ENCODE measurements at places on chromosomes 5 and 9. TPM values are rescaled to one million over a fixed set of nuclear protein-coding genes. Genes with fewer than 3 reads are reported as not detected.

GRCh38 chr5:148951612-148952011, 111.2 kb downstream of the SH3TC2 start:
- DNase-seq, result no peak

- no peak for DNase-seq
Measured at GRCh38 chr9:9612270-9612669, 1000.5 kb downstream of the PTPRD start.

DNA sequence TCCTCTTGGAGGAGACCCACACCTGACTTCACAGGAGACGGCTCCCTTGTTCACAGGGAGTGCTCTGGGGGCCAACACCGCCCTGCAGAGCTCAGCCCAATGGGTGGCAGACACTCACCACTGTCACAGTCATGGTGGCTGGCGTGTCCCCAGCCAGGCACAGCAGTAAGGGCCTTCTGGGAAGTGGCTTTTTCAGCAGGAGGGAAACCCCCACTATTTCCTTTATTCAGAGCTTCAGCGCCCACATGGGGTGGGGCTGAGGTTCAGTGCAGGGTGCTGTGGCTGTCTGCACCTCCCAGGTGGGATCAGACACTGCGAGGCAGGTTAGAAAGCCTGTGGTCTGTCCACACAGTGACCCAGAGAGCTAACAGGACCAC, 3.6 kb upstream of the SNAPC4 start:
- DNase-seq, result no peak

DNA sequence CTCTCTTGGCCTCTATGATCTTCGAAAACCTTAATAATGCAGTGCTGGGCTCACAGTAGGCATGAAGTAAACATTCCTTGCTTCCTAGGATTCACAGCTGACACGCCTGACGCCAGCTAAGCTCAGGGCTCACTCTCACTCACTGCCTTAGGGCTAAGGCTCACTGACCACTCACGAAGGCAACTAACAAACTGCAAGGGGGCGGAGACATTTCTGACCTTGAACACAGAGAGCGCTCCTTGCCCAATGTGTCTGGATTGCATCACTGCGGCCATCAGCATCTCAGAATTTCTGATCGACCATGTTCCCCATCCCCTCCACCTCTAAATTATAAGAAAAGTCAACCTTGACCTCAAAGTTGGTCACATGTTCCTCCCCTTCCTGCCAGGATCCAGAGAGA, 372.6 kb downstream of the EBF1 start:
- no peak for DNase-seq

GRCh38 chr5:152864991-152865390, 459.9 kb upstream of the NMUR2 start:
- DNase-seq, result no peak

GRCh38 chr9:133869674-133870405, 122.3 kb downstream of the VAV2 start:
- no peak for DNase-seq

DNA sequence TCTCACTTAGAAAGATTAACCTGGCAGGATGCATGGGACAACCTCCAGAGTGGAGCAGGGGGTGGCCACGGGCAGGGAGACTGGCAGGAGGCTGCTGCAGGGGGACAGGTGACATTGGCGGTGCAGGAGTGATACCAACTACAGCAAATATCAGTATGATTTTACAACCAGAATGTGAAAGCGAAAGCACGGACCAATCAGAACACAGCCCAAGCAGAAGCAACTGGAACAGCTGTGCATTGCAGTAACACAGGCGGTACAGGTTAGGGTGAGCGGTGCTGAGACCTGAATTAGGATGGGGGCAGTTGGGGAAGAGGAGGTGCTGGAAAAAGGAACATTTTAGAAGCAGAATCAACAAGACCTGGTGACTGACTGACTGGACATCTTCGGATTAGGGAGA, 29.3 kb downstream of the POLR1E start:
- no peak for DNase-seq

GRCh38 chr9:116212986-116213692, 59.5 kb downstream of the PAPPA start:
- no peak for DNase-seq

DNA sequence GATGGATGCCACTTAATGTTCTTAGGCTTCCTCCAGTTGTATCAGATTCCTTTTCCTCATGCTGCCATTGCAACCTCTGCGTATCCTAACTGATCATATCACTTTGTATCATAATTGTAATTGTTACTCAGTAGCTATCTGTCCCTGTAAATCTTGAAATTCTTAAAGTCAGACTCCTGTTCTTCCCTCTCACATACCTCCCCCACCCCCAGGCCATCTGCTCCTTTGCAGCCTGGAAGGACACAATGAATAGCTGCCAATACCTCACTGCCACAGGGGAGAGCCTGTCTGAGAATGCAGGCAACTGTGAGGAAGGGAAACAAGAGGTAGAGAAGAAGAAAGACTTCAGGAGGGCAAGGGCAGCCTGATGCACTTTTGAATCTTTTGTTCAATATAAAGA, 228.5 kb downstream of the ENC1 start:
- DNase-seq, result no peak

GRCh38 chr5:41465493-41466171, 44.8 kb downstream of the PLCXD3 start:
- DNase-seq, result no peak

DNA sequence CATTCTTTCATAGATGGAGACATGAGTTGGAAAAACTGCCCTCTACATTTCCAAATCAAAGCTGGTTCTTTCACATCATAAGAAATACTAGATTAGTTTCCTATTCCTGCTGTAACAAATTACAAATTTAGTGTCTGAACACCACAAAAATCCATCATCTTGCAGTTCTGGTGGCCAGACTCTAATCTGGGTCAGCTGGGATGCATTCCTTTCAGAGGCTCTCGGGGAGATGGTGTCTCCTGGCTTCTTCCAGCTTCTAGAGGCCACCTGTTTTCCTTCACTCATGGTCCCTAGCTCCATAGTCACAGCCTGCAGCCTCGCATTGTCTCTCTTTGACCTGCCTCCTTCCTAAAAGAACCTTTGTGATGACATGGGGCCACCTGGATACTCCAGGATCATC, 65.2 kb downstream of the RETREG1 start:
- DNase-seq, result no peak

DNA sequence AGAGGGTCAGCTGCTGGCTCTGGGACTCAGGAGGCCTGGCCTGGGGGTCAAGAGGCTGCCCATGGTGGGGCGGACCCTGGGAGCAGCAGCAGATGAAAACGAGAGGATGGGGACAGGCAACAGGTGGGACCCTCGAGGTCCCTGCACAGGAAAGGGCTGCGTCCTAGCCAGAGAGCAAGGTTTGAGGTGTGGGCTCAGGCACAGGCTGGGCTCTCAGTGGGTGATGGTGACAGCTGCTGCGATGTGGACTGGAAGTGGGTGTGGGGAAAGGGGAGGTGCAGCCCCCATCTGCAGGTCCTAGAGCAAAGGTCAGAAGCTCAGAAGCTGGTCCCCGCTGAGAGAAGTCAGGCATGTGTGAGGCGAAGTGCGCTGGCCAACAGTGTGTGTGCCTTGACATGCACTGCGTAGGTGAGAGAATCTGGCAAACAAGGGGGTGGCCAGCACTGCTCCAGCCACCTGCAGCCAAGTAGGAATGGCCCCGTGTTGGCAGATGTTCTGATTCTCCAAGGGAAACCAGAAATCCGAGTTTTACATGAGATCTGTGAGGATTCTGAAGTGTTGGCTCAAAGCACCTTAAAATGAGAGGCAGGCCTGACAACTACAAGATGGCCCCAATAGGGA, 85.7 kb downstream of the COL23A1 start:
- no peak for DNase-seq

DNA sequence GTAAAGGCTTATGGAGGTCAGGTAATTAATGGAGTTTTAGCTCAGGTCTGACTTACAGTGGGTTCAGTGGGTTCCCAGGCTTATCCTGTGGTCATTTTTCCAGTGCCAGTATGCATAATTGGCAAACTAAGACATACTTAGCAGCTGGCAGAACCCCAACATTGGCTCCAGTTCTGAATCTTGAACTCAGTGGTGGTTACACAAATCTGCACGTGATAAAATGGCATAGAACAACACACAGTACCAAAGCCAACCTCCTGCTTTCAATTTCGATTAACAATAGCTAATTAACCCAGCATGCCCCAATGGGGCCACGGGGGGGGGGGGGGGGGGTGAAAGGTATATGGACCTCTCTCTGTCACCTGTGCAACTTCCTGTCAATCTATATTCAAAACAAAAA, 19.0 kb upstream of the BARX1 start:
- no peak for DNase-seq

DNA sequence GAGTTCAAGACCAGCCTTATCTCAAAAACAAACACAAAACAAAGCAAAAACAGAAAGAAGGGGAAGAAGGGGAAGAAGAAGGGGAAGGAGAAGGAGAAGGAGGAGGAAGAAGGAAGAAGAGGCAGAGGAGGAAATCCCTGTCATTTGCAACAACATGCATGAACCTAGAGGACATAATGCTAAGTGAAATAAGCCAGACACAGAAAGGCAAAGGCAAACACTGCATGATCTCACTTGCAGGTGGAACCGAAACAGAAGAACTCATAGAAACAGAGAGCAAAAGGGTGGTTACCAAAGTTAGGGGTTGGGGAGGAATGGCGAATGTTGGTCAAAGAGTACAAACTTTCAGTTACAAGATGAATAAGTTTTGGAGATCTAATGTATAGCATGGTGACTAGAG, 135.4 kb downstream of the UGCG start:
- DNase-seq, result no peak

The PTBP3 gene
- 114 TPM for total RNA-seq

The IL13 gene
- total RNA-seq, result not detected

The IL17B gene
- total RNA-seq, result not detected

The PCDHGA4 gene
- total RNA-seq, result 11.1 TPM

The BTNL8 gene
- total RNA-seq, result not detected

The FOXI1 gene
- total RNA-seq, result not detected

All from Karpas-422 (cell line).